HepG2 (cell line): ENCODE measurements at places on chromosomes 2 and 18. TPM values are rescaled to one million over a fixed set of nuclear protein-coding genes. Genes with fewer than 3 reads are reported as not detected.

DNA sequence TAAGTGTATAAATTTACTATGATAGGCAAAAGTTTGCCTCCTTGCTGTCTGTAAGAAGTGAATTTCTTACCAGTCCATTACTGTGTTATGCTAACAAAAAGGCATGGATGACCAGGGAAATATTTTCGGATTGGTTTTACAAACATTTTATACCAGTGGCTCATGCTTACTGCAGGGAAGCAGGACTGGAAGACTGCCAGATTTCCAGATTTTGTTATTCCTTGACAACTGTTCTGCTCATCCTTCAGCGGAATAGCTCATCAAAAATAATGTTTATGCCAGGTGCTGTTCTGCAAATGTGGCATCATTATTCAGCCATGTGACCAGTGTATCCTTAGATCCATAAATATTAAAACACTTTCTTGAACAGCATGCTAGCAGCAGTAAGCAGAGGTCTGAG is 40.4 kb upstream of the NETO1 start:
- DNase-seq = no peak

GRCh38 chr2:237718277-237718634 is 80.3 kb upstream of the RBM44 start:
- no peak for DNase-seq

Gene IMPA2
- 65.4 and 71.8 TPM in 2 replicates for total RNA-seq

GRCh38 chr2:75170889-75171288 is 28.4 kb downstream of the TACR1 start:
- DNase-seq = no peak

- DNase-seq = no peak
These were observed 125.7 kb downstream of the HDAC4 start for GRCh38 chr2:239275044-239275685.

DNA sequence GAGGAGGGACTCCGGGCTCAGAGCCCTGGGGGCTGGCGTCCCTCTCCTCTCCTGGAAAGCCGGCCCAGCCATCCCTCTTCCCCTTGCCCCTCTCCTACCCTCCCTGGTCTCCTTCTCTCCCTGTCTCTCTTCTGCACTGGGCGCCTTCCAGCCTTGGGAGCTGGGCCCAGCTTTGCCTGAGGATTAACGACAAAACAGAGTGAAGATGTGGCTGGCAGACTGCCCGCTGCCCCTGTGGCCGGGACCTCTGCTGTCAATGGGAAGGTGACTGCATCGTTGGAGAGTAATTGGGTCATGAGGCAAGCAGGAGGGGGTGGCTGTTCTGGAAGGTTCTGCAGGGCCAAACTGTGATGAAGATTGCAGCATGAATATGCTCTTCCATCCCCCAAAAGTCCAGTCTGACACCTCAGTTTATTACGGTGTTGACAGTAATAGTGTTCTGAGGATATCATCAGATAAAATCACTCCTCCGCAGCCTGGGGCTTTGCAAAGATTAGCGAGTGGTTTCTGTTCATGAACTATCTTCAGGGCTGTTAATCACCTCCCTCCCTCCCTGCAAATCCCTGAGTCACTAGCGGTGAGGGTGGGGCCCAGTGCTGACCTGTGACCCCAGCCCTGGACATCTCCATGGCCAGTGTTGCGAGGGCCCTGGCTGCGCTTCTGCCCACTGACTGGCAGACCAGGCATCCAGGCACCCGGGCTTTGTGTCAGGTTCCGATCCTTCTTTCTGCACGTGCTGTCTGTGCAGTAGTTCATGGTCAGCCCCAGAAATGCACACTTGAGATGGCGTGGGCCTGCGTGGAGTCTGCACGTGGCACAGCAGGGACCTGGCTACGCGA is 23.0 kb downstream of the RTP5 start:
- DNase-seq = no peak
